ENCODE measurements at places on chromosomes 3 and 15.

DNA sequence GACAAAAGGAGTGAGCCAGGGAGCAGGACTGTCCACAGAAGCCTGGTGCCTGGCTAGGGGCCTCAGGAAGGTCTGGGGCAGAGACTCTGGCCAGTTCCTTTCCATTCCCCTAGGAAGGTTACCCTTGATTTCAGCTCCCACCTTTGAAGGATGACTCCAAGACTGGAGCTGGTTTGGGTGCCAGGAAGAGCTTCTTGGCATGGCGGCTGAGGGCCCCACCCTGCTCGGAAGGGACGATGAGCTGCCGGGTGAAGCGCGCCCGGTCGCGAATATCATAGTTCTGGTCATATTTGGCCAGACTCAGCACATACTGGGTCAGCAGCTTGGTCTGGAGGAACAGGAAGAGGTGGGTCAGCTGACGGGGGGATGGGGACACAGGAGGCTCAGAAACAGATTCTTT lies 19.4 kb upstream of the CPEB1 start:
- no peaks in the 10 kb centered on the region for H3K27me3 ChIP-seq
- H3K4me3 ChIP-seq = no peak overlapping the region
- no peak for DNase-seq
- no peaks in the 10 kb centered on the region for H3K36me3 ChIP-seq
- H3K27ac ChIP-seq = no peak overlapping the region
- H3K4me1 ChIP-seq = no peaks in the 10 kb centered on the region

DNA sequence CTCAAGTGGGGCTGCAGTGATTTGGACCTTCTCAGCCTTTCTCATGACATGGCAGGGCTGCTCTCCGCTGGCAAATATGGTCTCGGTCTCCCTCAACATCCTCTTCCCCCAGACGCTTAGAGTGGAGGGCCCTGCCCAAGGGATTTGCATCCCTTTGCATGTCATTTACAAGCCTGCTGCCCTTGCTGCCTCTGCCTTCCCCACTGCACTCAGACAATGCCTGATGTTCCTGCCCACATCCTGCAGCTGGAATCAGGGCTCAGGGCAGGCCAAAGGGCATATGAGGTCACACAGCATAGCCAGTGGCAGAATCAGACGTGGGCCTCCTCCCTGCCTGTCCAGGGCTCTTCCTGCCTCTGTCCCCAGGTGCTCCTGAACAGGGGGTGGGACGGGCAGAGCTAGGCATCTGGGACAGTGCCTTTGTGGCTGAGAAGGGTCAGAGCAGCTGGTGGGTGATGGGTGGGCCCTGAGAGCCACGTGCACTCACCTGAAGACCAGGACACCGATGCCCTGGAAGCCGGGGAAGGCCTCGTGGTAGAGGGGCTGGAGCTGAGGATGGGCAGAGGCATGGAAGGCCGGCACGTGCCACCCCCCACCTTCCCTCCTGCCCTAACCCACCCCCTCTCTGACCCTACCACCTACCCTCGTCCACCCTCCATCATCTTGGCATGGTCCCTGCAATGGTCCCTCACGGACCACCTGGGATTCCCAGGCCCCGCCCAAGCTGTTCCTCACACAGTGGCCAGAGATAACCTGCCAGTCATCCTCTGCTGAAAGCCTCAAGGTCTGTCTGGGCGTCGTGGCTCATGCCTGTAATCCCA lies 27.4 kb upstream of the GOLGA6C start:
- no peaks in the 10 kb centered on the region for H3K36me3 ChIP-seq
- peaks cover 6% of the 10 kb centered on the region for H3K27me3 ChIP-seq
- H3K4me3 ChIP-seq = no peak overlapping the region
- peak; percentile 52 for DNase-seq
- no peaks in the 10 kb centered on the region for H3K4me1 ChIP-seq
- H3K27ac ChIP-seq = no peak overlapping the region

- no peak overlapping the region for H3K27ac ChIP-seq
- H3K4me1 ChIP-seq = peaks cover 28% of the 10 kb centered on the region
- no peaks in the 10 kb centered on the region for H3K36me3 ChIP-seq
Observed at GRCh38 chr15:81532001-81532400, 158.0 kb upstream of the TMC3 start.

- no peaks in the 10 kb centered on the region for H3K36me3 ChIP-seq
- H3K4me3 ChIP-seq = no peak overlapping the region
- no peak overlapping the region for H3K27ac ChIP-seq
- no peak for DNase-seq
- H3K4me1 ChIP-seq = no peaks in the 10 kb centered on the region
Observed at GRCh38 chr3:128922804-128923459, 43.5 kb downstream of the ACAD9 start.

DNA sequence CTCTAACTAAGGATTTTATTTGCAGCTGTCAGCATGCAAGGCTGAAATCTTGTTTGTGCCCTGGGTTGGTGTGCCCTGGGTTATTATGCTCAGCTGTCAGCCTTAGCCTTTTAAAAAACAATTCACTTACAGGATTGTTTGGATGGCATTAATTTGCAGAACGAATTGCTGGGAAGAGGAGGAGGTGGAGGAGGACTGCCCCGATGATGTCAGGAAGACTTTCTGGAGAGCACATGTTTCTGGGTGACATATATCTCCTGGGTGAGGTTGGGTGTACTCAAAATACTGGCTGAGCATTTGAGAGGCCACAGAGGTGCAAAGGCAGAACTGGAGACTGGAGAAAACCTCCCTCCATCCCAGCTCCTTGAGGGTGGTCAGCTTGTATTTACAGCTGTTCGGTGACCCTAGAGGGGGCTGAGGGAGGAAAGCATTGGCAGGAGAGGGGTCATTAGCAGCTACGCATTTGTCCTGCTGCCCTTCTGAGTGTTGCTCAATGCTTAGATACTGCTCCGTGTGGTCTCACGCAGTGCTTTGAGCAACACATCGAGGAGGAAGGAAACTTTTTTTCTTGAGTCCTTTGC lies 59.8 kb upstream of the PSMD6 start:
- H3K27me3 ChIP-seq = no peaks in the 10 kb centered on the region
- DNase-seq = no peak
- H3K36me3 ChIP-seq = no peaks in the 10 kb centered on the region
- H3K4me1 ChIP-seq = no peaks in the 10 kb centered on the region
- no peak overlapping the region for H3K27ac ChIP-seq
